ENCODE measurements at places on chromosomes 2 and 18. TPM values are rescaled to one million over a fixed set of nuclear protein-coding genes. Genes with fewer than 3 reads are reported as not detected.
A peak's percentile ranks its signal among the peaks of the same experiment; 100 is the strongest.

DNA sequence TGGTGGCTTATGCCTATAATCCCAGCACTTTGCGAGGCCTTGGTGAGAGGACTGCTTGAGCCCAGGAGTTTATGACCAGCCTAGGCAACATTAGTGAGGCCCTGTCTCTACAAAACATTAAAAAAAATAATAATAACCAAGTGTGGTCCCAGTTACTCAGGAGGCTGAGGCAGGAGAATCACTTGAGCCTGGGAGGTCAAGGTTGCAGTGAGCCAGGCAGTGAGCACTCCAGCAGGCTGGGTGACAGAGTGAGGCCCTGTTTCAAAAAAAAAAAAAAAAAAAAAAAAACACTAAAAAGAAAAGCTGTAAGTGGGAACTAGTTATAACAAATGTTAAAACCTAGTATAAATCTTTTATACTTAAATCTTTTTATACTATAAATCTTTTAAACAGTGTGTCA is 146.2 kb upstream of the ITGA4 start:
- no peak for DNase-seq

DNA sequence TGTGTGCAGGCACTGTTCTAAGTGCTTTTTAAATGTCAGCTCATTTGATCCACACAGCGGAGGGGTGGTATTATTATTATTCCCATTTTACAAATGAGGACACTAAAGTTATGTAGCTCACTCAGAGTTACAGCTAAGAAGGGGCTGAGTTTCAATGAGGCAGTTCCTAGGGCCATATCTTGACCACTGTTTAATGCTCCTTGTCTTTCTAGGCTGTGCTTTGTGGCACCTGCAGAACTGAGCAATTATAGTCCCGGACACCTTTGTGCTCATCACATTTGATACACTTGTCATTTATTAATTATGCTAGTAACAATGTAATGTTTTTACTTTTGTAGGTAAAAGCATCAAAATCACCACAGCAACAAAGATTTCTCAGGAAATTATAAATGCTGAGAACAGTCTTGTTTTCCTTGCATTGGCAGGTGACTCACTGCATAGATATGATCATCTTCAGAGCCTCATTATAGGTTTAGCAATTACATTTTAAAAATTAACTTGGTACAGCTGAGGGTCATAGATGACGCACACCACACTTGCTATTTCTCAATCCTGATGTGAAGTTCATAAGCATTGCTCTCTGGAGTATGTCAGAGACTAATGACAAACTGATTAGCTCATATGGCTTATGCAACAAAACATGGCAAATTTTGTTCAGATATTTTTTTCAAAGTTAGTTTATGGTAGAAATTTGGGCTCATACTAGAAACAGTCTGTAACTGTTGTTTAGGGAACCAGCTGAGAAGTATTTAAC is 366.8 kb downstream of the TGIF1 start:
- DNase-seq, result no peak

- no peak for DNase-seq
These were observed 29.8 kb upstream of the RMP24 start for GRCh38 chr18:35942661-35943060.

DNA sequence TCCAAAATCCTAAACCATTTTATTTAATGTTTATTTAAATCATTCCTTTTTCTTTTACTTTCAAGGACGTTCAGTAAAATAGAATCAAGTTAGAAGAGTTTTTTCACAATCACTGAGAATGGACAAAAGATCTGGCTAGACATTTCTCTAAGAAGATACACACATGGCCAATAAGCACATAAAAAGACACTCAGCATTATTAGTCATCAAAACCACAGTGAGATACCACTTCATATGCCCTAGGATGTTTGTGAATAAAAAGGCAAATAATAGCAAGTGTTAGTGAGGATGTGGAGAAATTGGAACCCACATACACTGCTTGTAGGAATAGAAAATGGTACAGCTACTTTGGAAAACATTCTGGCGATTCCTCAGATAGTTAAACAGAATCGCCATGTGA is 76.1 kb downstream of the RHBDD1 start:
- DNase-seq, result no peak

GRCh38 chr2:219298759-219299371 is 10.3 kb downstream of the PTPRN start:
- peak; percentile 65 for DNase-seq

ATF2 gene
- total RNA-seq, result 37.6 TPM

SULT1C4 gene
- total RNA-seq, result 114 TPM

DNA sequence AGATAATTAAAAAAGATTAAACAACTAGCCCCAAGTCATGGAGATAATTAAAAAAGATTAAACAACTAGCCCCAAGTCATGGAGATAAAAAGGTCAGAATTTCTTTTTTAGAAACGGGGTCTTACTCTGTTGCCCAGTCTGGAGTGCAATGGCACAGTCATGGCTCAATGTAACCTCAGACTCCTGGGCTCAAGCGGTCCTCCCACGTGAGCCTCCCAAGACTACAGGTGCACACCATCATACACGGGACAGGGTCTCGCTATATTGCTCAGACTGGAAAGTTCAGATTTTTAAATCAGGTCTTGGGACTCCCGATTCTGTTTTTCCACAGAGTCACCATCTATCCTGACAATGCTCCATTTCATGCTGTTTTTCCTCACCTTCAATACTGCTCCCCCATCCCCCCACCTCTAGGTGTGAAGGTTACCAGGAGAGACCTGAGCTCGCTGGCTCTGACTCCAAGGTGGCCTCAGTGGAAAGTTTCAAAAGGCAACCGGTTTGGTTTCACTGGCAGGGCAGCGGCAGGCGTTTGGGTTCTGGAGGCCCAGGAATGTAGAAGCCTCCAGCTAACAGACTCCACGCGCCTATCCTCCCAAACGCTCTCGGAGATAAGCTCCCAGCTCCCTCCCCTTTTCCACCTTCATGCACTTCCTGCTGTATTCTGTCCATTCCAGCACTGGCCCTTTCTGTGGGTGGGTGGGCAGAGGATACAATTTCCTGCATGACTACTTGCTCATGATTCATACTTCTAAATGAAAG is 2.9 kb upstream of the SEMA4C start:
- peak; percentile 51 for DNase-seq

DNA sequence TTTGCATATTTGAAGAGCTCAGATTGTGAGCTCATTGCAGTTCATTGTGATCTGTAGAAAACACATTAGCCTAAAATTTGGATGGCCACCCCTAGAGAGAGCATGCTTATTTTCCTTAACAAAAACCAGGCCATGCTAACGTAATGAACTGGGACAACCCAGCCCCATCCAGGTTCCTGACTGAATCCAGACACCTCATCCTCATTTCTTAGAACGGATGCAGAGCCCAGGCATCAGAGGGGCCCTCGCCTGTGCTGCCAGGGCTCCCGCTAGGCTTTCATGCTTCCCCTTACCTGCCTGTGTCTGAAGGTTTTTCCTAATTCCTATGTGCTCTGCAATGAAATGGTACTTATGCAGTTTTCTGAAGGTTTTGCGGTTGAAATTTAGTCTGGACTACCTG is 171.1 kb downstream of the CCDC102B start:
- DNase-seq, result no peak

DNA sequence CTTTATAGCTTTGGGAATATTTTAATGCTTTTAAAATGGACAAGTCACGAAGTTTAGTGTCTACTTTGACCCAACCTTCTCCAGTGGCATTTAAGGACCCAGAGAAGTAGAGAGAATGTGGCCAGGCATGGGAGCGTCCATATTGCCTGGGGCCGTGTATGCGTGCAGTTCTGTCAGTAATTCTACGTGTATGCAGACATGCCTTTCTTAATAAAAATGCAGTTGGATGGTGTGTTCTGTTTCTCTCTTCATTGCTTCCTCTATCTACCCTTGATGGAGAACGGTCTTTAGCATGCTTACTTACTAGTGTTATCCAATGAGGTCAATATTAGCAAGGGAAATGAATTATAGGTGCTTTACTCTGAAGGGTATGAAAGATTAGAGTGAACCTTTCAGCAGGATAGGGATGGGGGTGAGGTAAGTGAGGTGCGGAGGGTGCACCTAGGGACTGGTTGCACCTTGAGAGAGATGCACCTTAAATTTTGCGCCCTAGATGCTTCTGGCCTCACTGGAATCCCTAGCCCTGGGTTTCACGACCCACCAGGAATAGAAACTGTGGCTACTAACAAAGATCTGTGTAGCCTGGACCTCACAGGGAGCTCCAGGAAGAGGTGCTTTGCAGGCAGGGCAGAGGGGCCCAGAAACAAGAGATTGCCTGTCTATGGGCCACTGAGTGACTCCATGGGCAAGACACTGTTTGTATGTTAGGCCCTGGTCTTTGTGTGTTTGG is 194.3 kb downstream of the MYCN start:
- no peak for DNase-seq

GRCh38 chr2:43941966-43942365 is 53.8 kb downstream of the LRPPRC start:
- DNase-seq, result no peak

EVX2 gene
- not detected for total RNA-seq

DNA sequence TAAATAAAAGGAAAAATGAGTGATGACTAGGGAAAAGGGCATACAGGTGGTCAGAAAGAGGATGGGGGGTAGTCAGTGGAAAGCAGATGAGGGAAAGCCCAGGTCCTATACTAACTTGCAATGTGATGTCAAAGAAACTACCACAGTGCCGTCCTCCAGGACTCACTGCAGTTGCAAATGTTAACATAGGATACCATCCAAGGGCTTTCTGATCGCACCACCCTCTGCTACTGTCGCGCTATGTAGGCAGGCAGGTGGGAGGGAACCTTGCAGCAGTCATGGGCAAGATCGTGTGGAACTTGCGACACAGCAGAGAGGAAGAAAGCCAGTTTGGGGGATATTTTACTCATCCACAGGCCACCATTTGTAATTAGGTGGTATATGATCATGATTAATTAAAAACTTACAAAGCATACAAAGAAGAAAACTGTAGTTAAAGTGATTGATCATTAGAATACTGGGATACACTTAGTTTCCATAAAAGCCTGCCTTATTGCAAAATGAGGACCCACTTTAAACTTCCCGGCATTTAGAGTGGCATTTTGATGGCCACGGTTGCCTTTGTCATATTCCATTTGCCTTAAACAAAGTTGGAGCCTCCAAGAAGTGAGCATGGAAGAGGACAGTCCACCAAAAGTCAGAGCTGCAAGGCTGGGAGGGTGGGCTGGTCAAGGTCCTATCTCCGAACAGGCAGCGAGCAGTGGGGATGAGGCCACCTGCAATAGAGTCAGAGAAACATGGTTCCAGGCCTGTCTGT is 8.5 kb upstream of the ROCK2 start:
- no peak for DNase-seq

GRCh38 chr2:100113990-100114433 is 28.4 kb downstream of the AFF3 start:
- no peak for DNase-seq

GRCh38 chr2:130756053-130756873 is 923 bp downstream of the AMER3 start:
- DNase-seq, result no peak

Data from dermis microvascular lymphatic vessel endothelial cell (primary cell).